ENCODE measurements at places on chromosomes 4 and X. TPM values are rescaled to one million over a fixed set of nuclear protein-coding genes. Genes with fewer than 3 reads are reported as not detected.

GRCh38 chr4:170662250-170662649 lies 572.5 kb upstream of the AADAT start:
- DNase-seq: no peak

GRCh38 chrX:144334577-144334976 lies 450.7 kb downstream of the UBE2NL start:
- no peak for DNase-seq

RAI2 gene
- total RNA-seq: 24.3 TPM

- DNase-seq: no peak
These were observed 190.4 kb upstream of the TLL1 start for GRCh38 chr4:165682611-165683010.

NSG1 gene
- total RNA-seq: 1.2 TPM

- no peak for DNase-seq
These were observed 34.6 kb downstream of the LIMCH1 start for GRCh38 chr4:41572516-41572915.

DNA sequence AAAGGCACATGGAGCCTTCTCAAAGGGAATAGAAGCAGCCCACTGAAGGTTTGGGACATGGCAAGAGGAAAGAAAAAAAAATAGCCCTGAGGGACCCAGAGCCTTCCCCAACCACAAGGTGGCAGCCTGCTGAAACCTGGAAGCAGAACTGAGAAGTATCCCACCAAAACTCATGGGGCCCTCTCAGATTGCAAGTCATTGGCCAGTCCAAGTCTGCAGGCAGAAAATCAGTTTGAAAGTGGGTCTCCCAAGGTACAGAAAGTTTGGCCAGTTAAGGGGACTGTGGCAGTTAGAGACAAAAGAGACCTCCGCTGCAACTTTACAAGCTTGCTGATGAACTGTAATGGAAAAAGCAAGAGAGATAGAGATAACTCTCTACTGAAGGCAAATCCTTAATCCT lies 155.8 kb downstream of the ANTXR2 start:
- DNase-seq: no peak

- DNase-seq: no peak
These were observed 235.3 kb downstream of the GPAT3 start for GRCh38 chr4:83771113-83771705.

TRAPPC11 gene
- total RNA-seq: 67.8 TPM

- DNase-seq: no peak
These were observed 33.7 kb upstream of the SPP1 start for GRCh38 chr4:87941537-87942392.

GRCh38 chrX:53659039-53659438 lies 27.5 kb downstream of the HUWE1 start:
- DNase-seq: no peak

GRCh38 chr4:127698789-127699200 lies 31.4 kb upstream of the SLC25A31 start:
- no peak for DNase-seq

LGI2 gene
- 21.6 TPM for total RNA-seq

DNA sequence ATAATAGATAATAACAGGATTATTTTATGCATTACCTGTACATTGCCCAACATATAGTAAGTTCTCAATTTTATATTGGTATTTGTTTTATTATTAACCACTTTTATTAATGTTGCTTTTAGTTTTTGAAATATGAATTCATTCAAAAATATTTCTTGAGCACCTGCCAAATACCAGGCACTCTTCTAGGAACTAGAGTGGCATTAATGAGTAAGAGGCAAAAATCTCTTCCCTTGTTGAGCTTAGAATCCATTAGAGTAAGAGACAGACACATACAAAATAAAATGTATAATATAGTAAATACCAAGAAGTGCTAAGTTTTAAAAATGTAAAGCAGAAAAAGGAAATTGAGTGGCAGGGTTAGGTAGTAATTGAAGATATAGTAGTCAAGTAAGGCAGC lies 45.8 kb downstream of the TET2 start:
- no peak for DNase-seq

DNA sequence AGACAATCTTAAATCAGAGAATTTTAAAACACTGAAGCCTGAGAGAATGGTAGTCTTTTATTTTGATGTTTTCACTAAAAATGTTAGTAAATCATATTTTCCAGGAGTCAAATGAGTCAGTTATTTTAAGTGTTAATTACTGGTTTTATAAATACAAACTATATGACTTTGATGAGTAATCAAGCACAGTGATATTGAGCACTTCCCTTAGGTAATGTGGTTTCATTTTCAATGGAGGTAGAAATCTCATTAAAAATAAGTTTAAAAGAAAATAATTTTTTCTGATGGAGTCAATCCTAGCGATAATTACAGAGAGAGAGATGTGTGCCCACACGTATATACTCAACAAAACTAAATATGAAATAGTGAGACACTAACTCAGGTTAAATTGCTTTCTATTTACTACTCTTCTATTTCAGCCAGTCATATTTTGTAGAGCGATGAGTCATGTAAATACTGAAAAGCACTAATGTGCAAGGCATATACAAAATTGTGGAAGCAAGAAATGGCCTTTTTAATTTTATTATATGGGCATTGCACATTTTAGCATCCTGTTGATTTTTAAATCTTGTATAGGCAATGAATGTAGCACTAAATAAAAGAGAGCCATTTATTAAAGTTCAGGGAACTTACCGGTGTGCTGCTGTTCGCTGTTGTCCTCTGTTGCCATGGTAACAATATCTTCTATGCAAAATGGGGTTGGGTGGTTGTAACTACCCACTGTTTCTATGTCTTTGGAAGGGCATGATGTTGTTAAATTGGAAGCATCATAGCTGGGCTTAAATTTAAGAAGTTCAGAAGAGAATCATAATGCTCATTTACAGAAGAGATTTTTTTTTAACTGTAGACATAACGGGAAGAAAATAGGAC lies 513.7 kb downstream of the TLL1 start:
- no peak for DNase-seq

CFAP47 gene
- total RNA-seq: not detected

GRCh38 chr4:84796394-84796793 lies 170.1 kb downstream of the WDFY3 start:
- DNase-seq: no peak

TMEM128 gene
- 19.2 TPM for total RNA-seq

DNA sequence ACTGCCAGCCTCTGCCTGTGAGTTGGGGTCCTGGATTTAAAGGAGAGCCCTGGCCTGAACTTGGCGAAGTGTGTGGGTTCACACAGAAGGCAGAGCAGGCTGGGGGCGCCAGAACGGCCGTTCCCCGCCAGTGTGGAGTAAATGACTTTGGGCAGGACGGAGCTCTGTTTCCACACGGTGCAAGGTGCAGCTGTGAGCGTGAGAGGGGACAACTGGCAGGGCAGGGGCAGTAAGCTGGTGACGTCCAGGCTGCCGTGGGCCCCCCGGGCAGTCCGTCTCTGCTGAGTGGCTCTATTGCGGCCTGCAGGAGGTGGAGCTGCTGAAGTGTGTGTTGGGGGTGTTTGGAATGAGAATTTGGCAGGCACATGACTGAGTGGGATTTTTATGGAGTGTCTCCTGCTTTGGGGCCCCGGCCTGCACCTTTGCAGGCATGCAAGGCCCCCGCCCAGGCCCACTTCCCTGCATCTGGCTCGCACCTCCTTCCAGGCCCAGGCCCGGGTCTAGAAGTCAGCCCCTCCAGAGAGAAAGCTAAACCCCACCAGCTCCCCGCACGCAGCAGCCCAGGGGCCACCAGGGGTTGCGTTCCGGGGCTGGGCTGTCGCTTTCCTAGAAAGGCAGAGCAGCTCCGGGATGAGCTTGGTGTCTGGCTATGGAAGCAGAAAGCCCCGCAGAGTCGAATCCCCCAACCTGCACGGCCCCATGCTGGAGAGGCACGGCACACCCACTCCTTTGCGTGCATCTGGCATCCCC lies 62.2 kb upstream of the GRPEL1 start:
- no peak for DNase-seq

GLRB gene
- 1.2 TPM for total RNA-seq

GRCh38 chr4:152385551-152385950 lies 150.3 kb downstream of the FBXW7 start:
- no peak for DNase-seq

GYPE gene
- 0.78 TPM for total RNA-seq

CXCL9 gene
- total RNA-seq: 0.84 TPM

DNA sequence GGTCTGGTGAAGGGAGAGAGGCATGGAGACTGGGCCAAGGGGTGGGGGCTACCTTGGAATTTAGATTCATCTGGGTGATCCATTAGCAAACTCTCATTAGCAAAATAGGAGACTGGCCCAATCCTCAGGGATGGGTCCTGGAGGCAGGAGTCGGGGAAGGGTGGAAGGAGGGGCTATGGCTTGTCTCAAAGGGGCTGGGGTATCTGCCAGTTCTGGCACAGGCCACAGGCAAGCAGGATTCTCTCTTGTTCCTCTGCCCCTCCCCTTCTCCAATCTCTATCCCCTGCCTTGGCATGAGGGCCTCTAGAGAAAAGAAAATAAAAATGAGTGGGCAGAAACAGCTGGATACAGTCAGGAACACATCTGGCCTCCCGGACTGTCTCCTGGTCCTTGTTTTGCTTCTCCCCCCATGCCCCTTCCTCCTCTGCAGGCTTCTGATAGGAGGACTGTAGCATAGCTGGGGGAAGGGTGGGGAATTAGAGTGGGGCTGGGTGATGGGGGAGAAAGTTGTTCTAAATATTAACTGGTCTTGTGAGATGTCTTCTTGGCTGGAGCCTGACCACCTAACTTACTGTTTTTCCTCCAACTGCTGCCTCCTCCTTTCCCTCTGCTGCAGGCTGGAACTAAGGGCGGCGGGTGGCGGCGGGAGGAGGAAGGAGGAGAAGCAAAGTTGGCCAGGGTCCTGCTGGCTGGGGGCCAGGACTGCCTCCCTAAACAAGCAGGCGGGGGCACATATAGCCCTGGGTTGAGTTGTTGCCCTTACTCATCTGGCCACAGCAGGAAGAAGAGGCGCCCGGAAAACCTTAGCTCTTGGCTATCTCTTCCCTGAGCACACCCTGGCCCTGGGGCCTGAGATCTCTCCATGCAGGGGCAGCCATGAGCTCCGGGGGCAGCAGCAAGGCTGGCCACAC lies 53.3 kb upstream of the LAS1L start:
- DNase-seq: peak; percentile 78

- DNase-seq: no peak
These were observed 573.0 kb downstream of the GABRG1 start for GRCh38 chr4:45550766-45551366.

GRCh38 chrX:105821471-105822121 lies 743 bp upstream of the NRK start:
- no peak for DNase-seq

DNA sequence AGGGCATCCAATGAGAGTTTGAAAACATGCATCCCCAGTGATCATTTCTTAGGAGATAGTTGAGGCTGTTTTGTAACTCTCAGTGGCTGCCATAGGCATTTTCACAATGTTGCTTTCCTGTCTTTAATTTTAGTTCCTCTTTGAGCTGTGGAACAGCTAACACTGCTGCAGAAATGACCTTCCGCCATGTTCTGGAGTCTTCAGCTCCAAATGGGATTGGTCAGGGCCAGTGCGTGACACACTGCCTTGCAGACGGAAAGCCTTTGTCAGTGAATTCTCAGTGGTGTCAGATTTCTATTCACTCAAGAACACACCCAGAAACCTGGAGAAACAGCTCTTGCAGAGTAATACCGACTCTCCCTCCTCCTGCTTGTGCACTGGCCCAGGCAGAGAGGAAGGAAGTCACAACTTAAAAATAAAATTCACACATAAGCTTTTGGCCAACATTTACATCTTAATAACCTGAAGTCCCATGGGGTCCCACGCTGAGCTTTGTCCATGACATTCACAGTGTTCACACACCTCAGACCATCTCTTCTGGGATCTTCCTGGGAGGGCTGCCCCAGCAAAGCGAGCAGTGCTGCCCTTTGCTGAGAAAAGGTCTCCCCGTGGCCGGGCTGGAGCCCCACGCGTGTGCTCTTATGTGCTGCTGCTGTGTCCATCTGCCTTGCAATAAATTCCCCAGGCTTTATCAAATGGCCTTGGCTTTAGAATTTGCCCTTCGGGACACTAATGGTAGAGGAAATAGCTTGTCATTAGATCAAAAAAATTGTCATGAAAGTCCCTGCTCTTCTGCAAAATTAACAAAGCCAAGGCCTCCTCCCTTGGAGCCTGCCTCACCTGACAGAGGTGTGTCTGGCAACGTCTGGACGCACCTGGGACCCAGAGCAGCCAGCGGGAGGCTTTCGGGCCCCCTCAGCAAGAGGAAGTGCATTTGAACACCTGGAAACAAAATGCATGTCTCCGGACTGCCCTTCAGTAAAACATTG lies 126.8 kb downstream of the IRF2 start:
- DNase-seq: peak; percentile 49

DNA sequence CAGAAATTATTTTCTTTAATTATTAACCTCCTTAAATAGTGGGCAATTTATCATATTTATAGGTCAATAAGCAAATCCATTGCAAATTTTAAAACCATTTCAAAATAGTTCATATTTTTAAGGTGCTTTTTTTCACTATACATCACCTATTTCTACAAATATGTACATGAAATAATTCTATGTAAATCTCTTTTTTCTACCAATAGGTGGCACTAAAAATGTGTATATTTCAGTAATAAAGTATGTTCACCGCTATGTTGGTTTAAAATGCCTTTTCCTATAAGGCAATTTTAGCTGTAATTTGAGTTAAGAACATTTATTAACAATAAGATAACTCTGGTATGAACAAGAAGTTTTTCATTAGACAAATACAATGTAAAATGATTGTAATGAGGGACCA lies 672.2 kb downstream of the KCTD8 start:
- DNase-seq: no peak

- DNase-seq: no peak
These were observed 67.9 kb upstream of the WDR1 start for GRCh38 chr4:10184501-10184938.

- no peak for DNase-seq
These were observed 531 bp upstream of the MANBA start for GRCh38 chr4:102761296-102761701.

GRCh38 chr4:4901877-4902276 lies 42.4 kb downstream of the MSX1 start:
- DNase-seq: no peak

GRCh38 chrX:147537172-147537571 lies 374.5 kb upstream of the FMR1 start:
- no peak for DNase-seq

DNA sequence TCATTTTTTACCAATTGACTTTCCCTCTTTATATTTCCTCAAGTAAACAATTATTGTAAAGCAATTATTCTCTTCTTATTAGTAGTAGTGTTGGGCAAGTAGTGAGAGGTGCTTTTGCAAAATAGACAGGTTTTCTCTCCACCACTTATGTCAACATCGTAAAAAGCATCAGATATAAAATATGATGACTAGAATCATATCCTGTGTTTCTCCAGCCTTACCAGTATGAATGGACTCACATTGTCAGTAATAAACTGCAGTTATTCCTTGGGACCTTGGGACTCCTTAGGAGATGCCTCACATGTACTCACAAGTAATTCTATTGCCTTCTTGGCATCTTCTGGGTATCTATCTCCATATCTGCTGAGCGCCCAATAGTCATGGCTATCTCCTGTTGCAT lies 40.4 kb upstream of the BRS3 start:
- DNase-seq: no peak

GRCh38 chr4:116590648-116591047 lies 494.7 kb downstream of the TRAM1L1 start:
- DNase-seq: no peak

GRCh38 chr4:81538716-81539427 lies 67.2 kb upstream of the RASGEF1B start:
- DNase-seq: no peak
